ENCODE measurements at places on chromosomes 5 and 9. TPM values are rescaled to one million over a fixed set of nuclear protein-coding genes. Genes with fewer than 3 reads are reported as not detected.

The TRMO gene
- total RNA-seq = 8.5 TPM

DNA sequence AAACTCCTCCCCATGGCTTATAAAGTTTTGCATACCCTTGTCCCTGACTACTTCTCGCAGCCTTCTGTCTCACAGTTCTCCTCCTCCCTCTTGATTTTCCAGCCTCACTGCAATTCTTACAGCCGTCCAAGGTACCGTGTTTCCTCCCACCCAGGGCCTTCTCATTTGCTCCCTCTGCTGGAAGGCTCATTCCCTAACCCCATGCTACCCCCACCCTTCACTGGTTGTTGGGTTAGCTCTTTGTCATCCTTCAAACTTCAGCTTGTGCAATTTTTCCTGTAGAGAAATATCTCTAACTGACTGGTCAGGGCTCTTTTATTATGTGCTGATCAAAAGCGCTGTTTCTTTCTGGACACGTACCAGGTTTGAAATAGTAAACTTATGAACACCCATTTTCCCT lies 329.2 kb downstream of the EBF1 start:
- DNase-seq = no peak

DNA sequence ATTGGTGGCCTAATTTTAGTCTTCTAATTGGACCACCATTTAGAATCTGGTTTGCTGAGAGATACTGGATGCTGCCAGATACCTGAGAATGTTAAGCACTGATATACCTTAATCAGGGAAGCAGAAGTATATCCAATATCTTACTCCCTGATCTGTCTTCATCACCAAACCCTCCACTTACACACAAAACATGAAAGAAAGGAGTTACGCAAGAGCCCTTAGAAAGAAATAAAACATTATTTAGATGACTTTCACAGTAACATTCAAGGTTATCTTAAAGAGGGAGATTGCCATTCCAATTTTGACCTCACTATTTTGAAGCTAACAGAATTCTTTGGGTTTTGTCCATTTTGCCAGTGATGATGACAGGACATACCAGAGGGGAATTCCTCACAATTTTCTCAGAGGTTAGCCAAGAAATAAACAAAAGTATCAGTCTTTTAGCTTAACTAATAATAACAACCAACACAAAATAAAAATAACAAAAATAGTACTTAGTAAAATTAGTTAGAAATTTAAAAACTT lies 496.1 kb downstream of the NFIB start:
- peak; percentile 60 for DNase-seq

DNA sequence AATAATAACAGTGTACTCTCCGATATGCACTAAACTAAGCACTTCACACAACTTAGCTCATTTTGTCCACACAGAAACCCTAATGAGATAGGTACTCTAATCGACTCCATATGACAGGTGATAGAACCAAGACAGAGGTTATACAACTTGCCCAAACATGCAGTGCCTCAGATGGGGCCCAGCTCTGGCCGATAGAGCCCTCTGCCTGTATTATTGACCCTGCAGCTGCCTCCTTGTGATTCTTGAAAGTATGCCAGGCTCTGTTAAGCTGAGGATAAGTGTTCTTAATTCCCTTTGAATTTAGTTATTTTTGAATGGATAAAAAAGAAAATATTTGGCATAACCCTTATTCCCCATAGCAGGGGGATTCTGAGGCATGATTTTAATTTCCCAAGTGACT lies 78.5 kb downstream of the HMHB1 start:
- no peak for DNase-seq

DNA sequence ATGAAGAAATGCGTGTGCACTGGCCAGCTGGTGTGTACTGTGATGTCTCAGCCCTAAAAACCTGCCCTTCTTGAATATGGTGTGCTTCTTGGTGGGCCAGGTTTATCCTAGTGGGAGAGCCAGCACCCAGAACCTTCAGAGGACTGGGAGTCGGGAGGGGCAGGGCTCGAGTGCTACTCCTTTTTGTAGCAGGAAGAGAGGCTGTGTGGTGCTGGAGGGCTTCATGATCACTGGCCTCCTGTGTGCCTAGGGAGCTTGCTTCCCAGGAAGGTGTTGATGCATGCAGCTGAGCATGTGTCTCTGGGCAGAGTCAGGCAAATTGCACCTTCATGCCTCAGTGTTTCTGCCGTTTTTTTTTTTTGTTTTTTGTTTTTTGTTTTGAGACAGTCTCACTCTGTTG lies 20.0 kb downstream of the PHF2 start:
- DNase-seq = no peak

The MEF2C gene
- total RNA-seq = 20.5 TPM

The DND1 gene
- total RNA-seq = 1.4 TPM

DNA sequence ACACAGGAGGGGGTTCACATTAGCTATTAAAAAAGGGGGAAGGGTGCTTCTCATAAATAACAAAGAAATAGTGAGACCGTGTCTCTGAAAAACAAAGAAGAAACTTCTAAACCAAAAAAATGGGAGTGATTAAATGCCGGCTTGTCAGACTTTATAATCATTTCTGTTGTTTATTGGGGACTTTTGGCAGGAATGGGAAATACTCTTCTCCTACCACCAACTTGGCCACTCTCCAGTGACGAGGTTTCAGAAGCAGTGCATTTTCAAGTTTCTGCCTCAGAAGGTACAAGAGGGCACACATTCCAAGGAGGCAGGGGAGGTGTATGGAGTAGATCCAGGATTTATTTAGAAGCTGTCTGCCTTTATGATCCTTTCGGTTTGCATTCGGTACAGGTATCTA lies 46.2 kb downstream of the LIX1 start:
- peak; percentile 64 for DNase-seq

The GLRA1 gene
- total RNA-seq = not detected

GRCh38 chr5:153594785-153595184 lies 104.3 kb downstream of the GRIA1 start:
- no peak for DNase-seq

The SPINK7 gene
- total RNA-seq = not detected

- no peak for DNase-seq
These were observed 93.4 kb upstream of the IRX4 start for GRCh38 chr5:1975898-1976765.

The FRMPD1 gene
- total RNA-seq = 0.05 TPM

DNA sequence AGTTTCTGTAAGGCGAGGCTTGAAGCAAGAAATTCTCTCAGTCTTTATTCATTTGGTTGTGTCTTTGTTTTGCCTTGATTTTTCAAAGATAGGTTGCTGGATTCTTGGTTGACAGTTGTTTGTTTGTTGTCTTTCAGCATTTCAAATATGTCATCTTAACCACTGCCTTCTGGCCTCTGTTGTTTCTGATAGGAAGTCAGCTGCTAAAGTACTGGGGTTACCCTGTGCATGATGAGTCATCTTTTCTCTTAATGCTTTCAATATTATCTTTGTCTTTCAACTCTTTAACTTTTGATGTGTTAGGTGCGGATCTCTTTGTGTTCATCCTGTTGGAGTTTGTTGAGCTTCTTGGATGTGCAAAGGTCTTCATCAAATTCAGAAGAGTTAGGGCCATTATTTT lies 1571.3 kb downstream of the MAT2B start:
- DNase-seq = no peak

GRCh38 chr5:141618030-141618803 lies 583 bp downstream of the DIAPH1 start:
- no peak for DNase-seq

GRCh38 chr5:73485715-73486114 lies 12.5 kb upstream of the BTF3 start:
- peak; percentile 65 for DNase-seq

The LCNL1 gene
- total RNA-seq = 0.22 TPM

DNA sequence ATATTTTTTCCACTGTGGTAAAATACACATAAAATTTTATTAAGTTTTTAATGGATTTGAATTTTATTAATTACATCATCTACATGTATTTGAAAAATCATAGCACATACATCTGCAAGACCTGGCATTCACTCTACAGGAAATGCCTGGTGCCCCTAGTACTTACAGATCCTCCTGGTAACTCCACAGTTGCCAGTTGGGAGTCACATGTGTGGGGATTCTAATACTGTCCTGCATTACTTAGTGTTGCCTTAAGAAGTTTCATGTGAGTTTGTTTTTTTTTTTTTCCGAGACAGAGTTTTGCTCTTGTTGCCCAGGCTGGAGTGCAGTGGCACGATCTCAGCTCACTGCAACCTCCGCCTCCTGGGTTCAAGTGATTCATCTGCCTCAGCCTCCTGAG lies 18.1 kb downstream of the KDM3B start:
- DNase-seq = no peak

The CDKN2A gene
- total RNA-seq = 71.6 TPM

DNA sequence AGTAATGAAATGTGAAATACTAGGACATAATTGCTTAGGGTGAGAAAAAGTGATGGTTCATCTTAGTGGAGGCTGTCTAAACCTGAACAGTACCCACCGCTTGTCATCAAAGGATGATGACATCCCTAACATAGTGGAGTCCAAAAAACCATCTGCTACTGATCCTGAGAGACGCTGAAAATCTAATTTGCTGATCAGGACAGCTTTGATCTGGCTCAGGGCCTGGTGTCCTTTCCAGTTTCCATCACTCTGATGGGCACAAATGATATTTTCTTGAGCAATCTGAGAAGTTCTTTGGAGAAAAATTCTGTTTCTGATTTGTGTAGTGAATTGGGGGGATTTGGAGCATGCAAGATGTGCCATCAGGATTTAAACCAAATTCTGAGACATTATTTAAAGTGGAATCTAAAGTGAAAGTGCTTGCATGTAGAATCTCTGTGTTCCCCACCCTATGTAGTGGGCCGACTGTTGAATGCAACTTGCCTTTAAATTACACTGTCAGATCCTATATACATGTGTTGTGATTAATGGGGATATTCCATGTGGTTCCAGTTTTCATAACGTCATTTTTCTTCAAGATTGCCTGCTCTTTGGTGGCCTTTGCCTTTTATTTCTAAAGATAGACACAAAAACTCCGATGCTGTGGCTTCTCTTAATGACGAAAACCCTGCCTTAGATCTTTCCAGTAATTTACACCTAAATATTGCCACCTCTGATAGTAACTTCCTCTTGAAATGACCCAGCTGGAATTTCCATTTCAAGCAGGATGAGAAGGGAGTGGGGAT lies 213.2 kb downstream of the PCSK5 start:
- DNase-seq = no peak

DNA sequence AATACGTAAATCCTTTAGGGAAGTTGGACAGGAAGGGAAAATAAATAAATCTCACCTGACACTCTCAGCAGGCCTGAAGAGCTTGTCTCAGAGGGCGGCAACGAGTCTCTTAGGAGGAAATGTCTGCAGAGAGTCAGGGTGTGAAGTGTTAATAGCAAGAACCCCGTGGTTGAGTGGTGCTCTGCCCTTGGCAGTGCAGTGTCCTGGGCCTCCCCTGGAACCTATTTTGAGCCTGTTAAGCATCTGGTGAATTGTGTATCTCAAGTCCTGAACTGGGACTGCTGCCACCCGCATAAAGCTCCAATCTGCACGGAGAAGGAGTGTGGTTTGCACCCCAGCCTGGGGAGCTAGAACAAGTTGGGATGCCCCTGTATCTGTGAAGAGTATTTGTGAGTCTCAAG lies 211.8 kb downstream of the GOLPH3 start:
- no peak for DNase-seq

- DNase-seq = no peak
These were observed 41.4 kb upstream of the SLCO6A1 start for GRCh38 chr5:102539996-102540728.

DNA sequence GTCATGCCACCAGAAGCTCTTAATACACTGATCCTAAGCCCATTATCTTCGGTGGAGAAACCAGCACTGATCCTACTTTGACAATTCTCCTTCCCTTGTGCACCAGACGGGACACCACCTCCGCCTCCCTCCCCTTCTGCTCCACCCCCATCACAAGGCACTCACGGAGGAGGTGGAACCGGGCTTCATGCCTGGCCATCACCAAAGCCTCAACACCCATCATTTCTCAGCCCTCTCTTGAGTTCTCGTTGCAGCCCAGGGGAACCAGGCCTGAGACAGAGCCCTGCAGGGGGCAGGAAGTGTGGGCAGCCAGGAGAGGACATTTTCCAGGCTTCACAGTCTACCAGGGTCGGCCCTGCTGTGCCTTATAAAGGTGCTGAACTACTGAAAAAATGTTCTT lies 160.5 kb downstream of the GOLPH3 start:
- DNase-seq = no peak

- no peak for DNase-seq
These were observed 137.0 kb downstream of the MRPS30 start for GRCh38 chr5:44945743-44946142.

GRCh38 chr9:133603135-133603927 lies 5.9 kb downstream of the FAM163B start:
- no peak for DNase-seq

Measured in astrocyte (in vitro differentiated cells and primary cell).